ENCODE measurements at places on chromosomes 2 and 18.

- peak; percentile 30 for DNase-seq
Measured at GRCh38 chr18:41982942-41983660, 28.1 kb downstream of the PIK3C3 start.

- no peak for DNase-seq
Measured at GRCh38 chr2:98029718-98030222, 34.0 kb upstream of the TMEM131 start.

- DNase-seq, result no peak
Measured at GRCh38 chr18:9535430-9535991, 60.2 kb downstream of the RALBP1 start.

GRCh38 chr2:156087875-156088274, 244.6 kb downstream of the NR4A2 start:
- no peak for DNase-seq

DNA sequence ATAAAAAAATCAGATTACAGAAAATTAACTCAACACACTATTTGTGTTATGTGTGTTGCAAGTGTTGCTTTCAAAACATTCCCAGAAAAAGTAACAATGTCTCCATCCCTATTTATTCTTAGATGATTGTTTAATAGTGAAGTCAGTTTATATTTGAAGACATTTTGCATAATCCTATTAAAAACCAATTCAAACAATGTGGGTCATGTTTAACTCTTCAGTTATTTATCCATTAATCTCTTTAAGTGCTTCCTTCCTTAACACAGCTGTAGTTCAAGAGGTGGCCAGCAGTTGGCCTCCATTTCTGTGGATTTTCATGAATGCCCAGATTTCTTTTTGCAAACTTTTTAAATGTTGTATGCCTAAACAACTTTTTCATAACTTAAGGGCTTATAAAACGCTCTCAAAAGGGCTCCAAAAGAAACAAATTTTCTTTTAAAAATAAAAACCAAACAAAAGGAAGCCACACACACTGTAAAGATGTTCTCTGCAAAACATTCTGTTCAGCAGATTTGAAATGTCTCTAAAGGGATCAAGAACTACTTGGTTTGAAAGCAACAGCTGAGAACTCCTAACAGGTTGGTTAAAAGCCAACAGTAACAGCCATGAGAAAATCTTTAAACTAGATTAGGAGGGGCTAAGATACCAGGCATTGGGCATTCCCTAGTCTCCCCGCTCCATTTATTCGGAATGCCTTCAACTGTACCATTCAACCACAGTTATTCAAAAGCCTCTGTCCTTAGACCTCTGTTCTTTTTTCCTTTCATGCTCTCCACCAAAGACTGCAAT, 71.5 kb downstream of the THADA start:
- DNase-seq, result no peak

- DNase-seq, result no peak
Measured at GRCh38 chr2:127012868-127013267, 94.1 kb downstream of the BIN1 start.

DNA sequence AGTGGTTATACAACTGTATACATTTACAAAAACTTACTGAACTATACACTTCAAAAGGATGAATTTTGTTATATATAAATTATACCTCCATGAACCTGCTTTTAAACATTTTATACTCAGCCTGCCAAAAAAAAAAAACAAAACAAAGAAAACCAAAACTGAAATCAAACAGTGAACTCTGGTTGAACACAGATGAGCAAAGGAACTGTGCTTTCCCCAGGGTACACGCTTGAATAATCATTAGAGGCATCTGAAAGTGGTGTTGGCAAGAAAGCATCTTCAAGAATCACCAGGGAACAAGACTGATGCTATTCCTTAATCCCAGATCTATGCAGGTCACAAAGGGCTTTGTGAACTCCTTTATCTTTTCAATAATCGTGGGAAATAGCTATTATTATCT, 77.0 kb upstream of the LYPD1 start:
- DNase-seq, result no peak

- DNase-seq, result no peak
Measured at GRCh38 chr2:68454719-68455118, 12.4 kb downstream of the FBXO48 start.

DNA sequence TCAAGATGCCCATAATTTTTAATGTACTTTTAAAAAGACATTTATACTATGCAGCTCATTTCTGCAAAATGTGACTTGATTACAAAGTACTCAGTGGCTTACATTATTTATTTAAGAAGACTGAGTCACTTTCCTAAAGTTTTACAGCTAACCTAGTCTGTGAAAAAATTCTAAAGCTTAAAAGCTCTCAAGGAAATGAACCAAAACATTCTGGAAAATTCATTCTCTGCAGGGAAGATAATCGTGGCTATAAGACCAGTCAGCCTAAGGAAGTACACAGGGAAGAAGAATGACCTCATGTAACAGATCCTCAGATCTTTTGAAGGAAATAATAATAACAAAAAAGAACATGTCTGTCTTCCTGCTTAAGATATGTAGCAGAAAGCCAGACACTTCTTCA, 232.1 kb upstream of the STK17B start:
- no peak for DNase-seq

DNA sequence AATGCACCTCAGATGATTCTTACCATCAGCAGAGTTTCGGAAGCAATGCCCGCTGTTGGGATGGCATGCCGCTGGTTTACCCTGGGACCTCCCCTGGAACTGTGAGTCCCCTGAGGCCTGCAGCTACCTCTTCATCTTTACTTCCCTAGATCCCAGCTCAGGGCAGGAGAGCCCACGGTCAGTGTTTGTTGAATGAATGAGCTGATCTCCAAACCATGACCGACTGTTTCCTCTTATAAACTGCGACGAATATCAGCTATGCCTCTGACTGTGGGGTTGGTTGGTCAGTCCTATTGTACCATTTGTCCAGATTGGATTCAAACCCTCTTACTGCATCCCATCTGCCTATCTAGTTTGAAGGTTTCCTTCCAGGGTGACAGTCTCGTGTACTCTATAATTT, 64.4 kb downstream of the DDX1 start:
- DNase-seq, result no peak

DNA sequence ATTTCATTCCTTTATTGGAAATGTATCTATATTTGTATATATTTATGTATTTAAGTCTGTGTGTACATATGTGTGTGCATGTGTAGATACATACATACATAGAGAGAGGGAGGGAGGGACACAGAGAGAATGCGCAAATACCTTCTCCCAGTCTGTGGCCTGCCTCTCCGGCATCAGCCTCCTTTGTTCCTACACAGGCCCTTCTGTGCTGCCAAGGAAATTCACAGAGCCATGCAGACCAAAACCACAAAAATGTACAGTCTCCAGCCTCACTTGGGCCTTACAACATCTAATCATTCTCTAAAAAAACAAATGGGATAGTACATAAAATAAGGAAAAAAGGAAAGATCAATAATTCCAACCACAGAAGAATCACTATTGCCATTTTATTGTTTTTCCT, 8.8 kb upstream of the CRACDL start:
- no peak for DNase-seq

DNA sequence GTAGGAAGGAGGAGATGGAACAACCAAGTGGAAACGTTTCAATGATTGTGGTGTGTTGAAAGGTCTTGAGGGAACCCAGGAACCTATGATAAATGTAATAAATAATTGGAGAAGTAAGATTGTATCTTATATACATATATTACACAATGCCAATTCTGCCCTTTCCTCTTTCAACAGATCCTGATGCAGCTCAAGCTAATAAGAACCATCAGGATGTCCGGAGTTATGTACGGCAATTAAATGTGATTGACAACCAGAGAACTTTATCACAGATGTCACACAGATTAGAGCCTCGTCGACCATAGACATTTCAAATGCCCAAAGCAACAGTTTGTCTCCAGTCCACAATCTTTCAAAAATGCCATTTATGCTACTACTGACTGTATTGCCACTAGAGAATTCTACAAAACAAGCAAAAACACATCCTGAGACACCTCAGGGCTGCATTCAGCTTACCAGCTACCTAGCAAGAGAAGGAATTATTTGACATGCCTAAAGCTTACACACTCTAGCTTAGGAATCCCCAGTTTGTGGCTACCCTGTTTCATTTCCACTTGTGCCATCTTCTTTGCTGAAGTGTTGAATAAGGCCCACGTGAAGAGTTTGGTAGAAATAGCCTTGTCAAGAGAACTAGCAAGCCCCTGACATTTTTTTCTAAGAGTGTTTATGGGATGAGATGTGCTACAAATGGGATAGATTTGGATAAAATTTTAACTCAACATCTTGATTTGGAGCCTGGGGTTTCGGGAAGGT, 24.0 kb upstream of the MAP3K20 start:
- DNase-seq, result no peak

GRCh38 chr18:80200171-80200931, 47.0 kb downstream of the PARD6G start:
- DNase-seq, result no peak

GRCh38 chr2:155418753-155419152, 720.3 kb downstream of the KCNJ3 start:
- DNase-seq, result no peak

GRCh38 chr2:140567734-140568133, 1563.1 kb downstream of the LRP1B start:
- DNase-seq, result no peak

- DNase-seq, result peak; percentile 81
Measured at GRCh38 chr18:63131106-63131958, 188.2 kb downstream of the BCL2 start.

Data from CD4-positive, CD25-positive, alpha-beta regulatory T cell (primary cell).